ENCODE measurements at places on chromosomes 2 and 18.

GRCh38 chr2:36408198-36408703 lies 52.7 kb downstream of the CRIM1 start:
- no peak for DNase-seq

- no peak for DNase-seq
Observed at GRCh38 chr18:5024741-5025140, 172.3 kb downstream of the AKAIN1 start.

DNA sequence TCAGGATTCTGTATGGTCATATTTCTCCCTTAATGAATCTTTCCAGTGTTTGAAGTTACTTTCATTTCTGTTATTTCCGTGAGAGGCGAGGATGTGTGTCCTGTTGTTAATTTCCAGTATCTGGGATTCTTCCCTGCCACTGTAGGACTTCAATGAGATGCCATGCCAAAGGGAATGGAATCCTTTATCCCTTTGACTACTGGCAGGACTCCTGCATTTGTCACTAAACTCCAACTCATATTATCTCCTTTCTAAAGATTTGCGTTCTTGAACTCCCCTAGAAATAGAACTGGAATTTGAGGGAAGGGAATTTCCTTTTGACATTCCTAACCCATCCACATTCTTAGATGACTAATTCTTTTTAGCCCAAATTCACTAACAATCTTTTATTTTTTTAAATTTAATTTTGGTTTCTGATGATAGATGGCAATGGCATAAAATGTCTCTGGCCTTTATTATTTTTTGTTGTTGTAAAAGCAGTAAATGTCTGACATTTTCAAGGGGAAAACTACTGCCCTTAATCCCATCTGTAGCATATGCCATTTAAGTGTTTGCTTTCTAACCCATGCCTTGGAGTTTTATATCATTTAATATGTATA lies 87.8 kb upstream of the EML6 start:
- peak; percentile 44 for DNase-seq

GRCh38 chr18:53944721-53945120 lies 279.7 kb downstream of the MBD2 start:
- DNase-seq = no peak

DNA sequence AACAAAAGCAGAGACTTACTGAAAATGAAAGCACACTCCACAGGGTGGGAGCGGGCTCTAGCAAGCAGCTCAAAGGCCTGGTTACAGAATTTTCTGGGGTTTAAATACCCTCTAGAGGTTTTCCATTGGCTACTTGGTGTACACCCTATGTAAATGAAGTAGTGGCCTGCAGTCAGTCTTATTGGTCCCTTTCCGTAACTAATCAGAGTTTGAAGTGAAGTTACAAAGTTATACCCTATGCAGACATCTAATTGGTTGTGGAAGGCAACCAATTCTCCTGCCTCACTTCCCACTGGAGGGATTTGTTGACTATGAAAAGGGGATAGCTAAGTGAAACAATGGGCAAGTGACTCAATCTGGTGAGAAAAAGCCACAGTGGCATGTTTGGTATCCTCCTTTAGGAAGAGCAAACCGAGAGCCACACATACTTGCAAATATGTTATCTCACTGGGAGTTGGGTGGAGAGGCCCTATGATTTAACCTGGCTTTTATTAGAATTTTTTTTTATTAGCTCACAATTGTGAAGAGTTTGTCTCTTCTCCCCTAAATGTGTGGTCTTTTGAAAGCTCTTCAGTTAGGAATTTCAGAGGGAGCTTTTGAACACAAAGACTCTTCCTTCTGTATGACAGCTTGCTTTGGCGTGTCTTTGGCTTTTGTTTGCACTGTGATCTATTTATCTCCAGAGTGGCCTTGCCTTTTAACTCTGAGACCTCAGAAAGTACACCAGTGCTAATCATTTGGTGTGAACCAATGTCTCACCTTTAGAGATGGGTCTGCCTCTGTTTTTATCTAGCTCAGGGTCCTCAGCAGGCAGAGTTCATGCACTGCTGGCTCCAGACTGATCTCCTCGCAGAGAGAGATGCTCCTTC lies 69.6 kb downstream of the MAP4K4 start:
- peak; percentile 71 for DNase-seq

DNA sequence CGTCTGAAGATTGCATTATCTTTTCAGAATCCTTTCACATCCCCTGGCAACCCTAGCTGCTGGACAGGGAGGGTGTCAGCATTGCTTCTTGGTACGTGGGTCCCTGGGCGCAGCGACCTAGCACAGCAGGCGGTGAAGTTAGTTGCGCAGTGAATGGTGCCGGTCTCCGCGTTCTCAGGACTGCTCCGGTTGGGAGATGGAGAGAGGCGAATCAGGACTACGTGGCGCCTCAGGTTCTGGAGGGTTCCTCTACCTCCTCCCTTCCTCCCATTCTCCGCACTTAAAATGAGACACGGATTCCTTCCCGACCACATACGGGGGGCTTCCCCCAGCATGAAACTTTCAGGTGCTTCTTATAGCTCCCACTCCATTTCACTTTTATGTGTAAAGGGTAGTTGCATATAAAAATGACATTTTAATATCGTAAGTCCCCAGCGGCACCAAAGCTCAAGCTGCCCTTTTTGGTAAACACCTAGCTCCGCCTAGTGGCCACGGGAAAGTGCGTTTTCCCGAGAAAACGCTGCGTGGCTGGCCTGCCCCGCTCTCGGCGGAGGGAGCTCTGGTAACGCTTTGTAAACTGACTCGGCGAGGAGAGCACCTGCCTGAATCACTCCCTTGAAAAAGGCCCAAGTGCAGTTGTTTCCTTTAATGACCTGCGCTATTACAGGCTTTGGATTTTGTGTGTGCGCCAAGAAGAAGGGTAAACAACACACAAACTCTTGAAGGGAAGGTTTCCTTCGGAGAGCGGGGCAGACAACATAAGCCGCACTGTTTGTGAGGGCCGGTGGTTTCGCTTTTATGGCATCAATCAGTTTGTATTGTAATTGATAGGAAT lies 32.9 kb upstream of the INHBB start:
- peak; percentile 65 for DNase-seq

GRCh38 chr2:197311421-197312033 lies 947 bp upstream of the ANKRD44 start:
- DNase-seq = no peak

- DNase-seq = no peak
Observed at GRCh38 chr18:53526101-53526870, 698.2 kb downstream of the MBD2 start.

DNA sequence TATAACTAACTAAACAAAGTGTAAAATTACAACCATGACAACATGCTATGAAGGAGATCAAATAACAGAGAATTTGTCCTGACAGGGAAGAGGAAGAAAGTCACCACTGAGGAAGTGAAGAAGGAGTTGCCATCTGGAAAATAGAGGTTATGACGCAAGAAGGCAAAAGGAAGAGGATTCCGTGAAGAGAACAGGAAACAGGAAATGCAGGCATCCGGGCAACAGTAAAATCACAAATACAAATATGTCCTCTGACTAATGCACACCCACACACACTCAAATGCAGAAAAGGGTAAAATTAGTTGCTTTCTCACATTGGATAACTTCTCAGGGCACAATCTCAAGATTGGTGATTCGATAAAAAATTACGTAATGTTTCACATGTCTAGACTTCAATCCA lies 278.4 kb downstream of the TMX3 start:
- DNase-seq = peak; percentile 38

DNA sequence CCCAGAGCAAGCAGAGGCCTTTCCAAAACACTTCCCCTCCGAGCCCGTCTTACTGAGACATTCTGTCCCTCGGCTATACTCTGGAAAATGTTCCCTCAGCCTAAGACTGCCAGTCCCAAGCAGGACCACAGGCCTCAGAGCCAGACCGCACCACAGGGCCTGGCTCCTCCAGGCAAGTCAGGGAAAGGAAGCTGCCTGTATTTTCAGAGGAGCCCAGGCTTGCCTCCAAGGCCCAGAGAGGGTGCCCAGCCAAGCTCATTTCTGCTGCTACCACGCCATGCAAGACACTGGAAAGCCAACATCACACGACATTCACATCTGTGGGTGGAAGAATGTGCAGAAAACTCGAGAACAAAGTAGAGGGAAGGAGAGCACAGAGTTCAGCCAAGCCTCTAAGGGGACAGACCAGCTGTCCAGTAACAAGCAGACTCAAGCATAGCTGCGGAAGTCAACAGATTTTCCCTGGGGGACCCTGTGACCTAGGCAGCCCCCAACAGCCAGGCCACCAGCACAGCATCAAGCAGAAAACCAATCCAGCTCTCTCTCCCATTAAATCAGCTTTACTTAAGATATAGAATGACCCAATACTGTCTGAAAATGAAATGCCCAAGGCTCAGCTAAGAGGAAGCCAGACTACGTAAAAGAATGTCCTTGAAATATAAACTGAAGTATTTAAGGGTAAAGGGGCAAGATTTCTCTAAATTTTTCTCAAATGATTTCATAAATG lies 123.9 kb downstream of the ZFP36L2 start:
- DNase-seq = no peak

DNA sequence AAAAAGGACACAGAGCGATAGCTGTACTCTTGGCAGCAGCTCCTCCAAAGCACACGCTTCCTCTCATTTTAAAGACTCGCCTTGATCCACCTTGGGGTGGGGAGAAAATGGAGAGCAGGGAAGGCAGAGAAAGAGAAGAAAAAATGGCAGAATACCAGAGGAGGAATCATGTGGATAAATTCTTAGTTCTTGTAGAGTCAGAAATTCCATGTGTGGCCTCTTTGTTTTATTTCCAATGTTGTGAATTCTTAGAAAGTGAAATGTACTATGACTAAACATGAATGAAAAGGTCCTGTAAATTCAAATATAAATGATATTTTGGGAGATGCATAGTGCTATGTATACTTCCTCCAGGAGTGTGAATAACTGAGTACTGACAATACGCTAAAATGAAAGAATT lies 89.7 kb upstream of the SESTD1 start:
- DNase-seq = peak; percentile 25

DNA sequence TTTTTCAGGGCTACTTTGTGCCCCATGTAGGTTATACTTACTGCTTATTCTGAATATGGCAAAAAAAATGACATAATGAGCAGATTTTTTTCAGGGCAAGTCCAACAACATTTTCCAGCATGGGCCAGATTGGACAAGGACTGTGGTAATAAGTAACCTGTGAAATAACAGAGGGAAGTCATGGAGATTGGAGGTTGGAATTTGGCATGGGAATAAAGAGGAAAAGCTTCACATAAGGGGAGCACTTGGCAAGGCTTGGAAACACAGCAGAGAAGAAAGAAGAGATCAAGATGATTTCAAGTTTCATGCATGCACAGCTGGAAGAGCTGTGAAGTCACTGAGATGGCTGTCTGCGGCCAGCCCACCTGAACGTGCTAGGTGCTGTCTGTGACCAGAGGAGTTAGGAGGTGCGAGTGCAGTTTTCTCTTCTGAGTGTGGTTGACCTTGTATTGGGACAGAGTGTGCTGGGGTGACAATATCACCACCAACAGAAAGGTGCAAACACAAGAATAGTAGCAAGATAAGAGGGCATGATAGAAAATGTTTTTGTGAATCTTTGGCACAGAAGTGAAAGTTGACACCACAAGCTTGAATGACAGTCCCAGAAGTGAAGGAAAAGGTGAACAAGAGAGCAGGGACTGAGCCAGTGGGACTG lies 71.1 kb upstream of the DSC1 start:
- DNase-seq = no peak

GRCh38 chr2:233841183-233841582 lies 13.2 kb downstream of the HJURP start:
- DNase-seq = no peak

- no peak for DNase-seq
Observed at GRCh38 chr2:112831946-112832840, 4.4 kb downstream of the IL1B start.

- no peak for DNase-seq
Observed at GRCh38 chr18:23967321-23968089, 47.0 kb upstream of the TTC39C start.

DNA sequence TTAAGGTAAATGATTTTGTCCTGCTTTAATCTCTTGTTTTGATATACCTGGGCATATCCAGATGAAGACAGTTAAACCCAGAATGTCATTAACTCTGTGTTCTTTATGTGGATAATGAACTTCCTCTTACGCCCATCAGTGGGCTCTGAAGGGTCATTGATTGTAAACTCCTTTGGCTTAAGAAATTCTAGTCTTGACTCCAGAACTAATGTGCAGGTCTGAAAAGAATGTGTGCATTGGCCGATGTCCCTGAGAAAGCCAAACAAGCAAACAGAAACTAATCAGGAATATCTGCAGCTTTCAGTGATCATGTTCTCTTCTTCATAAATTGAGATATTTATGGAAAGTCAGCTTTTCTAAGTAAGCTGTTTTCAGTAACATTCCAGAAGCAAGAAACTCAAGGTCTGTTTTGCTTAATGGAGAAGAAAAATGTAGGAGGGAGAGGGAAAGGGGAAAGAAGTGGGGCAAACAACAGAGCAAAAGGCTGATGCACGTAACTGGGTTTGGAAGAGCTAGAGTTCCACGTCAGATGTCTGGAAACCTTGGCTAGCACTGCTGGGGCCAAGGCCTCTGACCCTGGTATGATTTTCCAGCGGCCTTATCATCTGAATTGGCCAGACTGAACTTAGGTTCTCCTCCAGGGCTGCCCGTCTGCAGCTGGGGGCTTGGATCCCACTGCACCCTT lies 61.3 kb upstream of the FHL2 start:
- no peak for DNase-seq

DNA sequence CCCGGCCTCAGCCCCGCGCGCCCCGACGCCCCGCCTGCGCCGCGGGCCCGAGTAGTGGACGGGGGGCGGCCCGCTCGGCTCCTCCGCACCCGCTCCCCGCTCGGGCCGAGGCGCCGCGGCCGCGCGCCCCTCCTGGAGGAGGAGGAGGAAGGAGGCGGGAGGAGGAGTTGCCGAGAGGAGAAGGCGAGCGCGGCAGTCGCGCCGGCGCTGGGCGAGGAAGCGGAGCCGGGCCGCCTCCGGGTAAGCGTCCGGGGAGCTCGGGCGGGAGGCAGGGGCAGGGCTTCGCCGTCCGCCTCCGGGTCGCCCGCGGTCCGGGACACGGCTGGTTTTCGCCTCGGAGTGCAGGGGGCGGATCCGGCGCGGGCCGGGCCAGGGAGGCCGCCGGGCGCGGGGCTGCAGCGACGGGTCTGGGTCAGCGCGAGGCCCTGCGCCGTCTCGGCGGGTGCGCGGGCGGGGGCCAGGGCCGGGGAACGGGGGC lies at the start of gene SOCS6:
SOCS6 (plus strand) TSS at position 195 of the 478 bp plus-strand sequence. CDS start 35,624 bp downstream, outside the sequence.
- no peak for DNase-seq

- DNase-seq = no peak
Observed at GRCh38 chr2:231359441-231359840, 36.1 kb upstream of the B3GNT7 start.
